ENCODE measurements at places on chromosomes 3 and 15.
A peak's percentile ranks its signal among the peaks of the same experiment; 100 is the strongest.

GRCh38 chr3:191136347-191136746 is 62.7 kb upstream of the OSTN start:
- peaks cover 2% of the 10 kb centered on the region for H3K4me1 ChIP-seq
- H3K27me3 ChIP-seq = no peaks in the 10 kb centered on the region
- no peak overlapping the region for H3K4me3 ChIP-seq
- no peaks in the 10 kb centered on the region for H3K36me3 ChIP-seq
- no peak for DNase-seq

DNA sequence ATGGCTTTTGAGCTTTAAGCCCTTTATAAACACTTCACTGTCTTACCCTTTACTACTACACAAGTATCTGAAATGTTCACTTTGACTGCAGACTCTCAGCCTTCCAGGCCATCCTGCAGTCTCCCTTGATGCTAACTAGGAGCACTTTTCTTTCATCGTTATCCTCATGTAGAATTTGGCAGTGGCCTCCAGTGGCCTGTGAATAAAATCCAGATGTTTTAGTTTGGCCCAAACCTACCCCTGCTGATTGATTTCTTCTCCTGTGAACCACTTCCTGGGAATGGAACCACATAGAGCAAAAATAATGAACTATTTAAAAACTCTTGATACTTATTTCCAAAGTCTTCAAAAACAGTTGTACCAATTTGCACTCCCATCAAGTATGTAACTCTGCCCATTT is 271.9 kb downstream of the FEZF2 start:
- H3K27me3 ChIP-seq = peaks cover 1% of the 10 kb centered on the region
- no peaks in the 10 kb centered on the region for H3K4me1 ChIP-seq
- H3K27ac ChIP-seq = no peak overlapping the region
- DNase-seq = no peak
- H3K4me3 ChIP-seq = no peak overlapping the region

GRCh38 chr3:137084586-137084985 is 126.8 kb downstream of the IL20RB start:
- no peak for DNase-seq
- no peak overlapping the region for H3K4me3 ChIP-seq
- no peaks in the 10 kb centered on the region for H3K36me3 ChIP-seq
- H3K27me3 ChIP-seq = peaks cover 21% of the 10 kb centered on the region
- H3K4me1 ChIP-seq = no peaks in the 10 kb centered on the region
- H3K27ac ChIP-seq = no peak overlapping the region

- H3K4me3 ChIP-seq = no peak overlapping the region
- H3K27me3 ChIP-seq = peaks cover 5% of the 10 kb centered on the region
- no peaks in the 10 kb centered on the region for H3K4me1 ChIP-seq
- H3K27ac ChIP-seq = no peak overlapping the region
- DNase-seq = no peak
- H3K36me3 ChIP-seq = no peaks in the 10 kb centered on the region
These were observed 152.4 kb upstream of the DPH6 start for GRCh38 chr15:35698331-35698730.

- H3K4me1 ChIP-seq = no peaks in the 10 kb centered on the region
- no peaks in the 10 kb centered on the region for H3K27me3 ChIP-seq
- no peak overlapping the region for H3K27ac ChIP-seq
- H3K36me3 ChIP-seq = peaks cover 13% of the 10 kb centered on the region
- no peak for DNase-seq
These were observed 21.9 kb downstream of the THOC7 start for GRCh38 chr3:63841704-63842103.

DNA sequence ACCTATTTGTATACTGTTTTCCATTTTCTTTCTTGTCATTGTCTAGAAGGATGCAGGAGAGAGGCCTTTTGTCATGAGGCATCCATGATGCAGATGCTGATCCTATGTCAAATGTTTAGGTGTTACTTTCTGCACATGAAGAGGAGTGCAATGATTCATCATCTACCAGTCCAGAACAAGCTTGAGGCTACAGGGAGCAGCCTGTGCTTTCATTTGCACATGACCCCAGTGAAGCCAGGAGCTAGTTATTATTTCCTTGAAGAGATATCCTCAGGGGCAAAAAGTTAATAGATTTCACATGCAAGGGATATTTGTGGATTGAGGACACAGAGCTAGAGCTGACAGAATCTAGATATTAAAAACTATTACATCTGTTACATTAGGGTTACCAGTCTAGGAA is 204.4 kb upstream of the TGFBR2 start:
- DNase-seq = no peak
- H3K27me3 ChIP-seq = no peaks in the 10 kb centered on the region
- no peak overlapping the region for H3K27ac ChIP-seq
- H3K4me3 ChIP-seq = no peak overlapping the region
- H3K4me1 ChIP-seq = peaks cover 13% of the 10 kb centered on the region

GRCh38 chr3:46419816-46420215 is 12.8 kb downstream of the CCRL2 start:
- H3K4me3 ChIP-seq = no peak overlapping the region
- no peaks in the 10 kb centered on the region for H3K36me3 ChIP-seq
- H3K27me3 ChIP-seq = no peaks in the 10 kb centered on the region
- H3K4me1 ChIP-seq = peaks cover 6% of the 10 kb centered on the region

DNA sequence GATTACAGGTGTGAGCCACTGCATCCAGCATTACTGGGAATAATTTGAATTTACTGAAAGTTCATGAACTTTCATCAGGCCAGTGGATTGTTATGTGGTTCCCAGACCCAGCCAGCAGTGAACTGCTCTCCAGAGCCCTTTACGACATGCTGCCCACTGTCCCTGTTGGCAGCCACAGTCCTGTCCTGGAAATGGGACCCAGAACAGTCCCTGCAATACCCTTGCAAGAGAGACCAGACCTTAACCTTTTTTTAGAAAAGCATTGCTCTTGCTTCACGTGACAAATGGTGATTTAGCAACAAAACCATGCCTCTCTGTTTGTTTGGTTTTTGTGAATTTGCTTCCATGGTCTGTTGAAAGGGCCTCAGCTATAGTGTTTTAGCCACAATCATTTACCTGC is 367.3 kb upstream of the C2CD4B start:
- no peaks in the 10 kb centered on the region for H3K36me3 ChIP-seq
- no peak overlapping the region for H3K27ac ChIP-seq
- H3K4me1 ChIP-seq = no peaks in the 10 kb centered on the region
- H3K27me3 ChIP-seq = peaks cover 10% of the 10 kb centered on the region

DNA sequence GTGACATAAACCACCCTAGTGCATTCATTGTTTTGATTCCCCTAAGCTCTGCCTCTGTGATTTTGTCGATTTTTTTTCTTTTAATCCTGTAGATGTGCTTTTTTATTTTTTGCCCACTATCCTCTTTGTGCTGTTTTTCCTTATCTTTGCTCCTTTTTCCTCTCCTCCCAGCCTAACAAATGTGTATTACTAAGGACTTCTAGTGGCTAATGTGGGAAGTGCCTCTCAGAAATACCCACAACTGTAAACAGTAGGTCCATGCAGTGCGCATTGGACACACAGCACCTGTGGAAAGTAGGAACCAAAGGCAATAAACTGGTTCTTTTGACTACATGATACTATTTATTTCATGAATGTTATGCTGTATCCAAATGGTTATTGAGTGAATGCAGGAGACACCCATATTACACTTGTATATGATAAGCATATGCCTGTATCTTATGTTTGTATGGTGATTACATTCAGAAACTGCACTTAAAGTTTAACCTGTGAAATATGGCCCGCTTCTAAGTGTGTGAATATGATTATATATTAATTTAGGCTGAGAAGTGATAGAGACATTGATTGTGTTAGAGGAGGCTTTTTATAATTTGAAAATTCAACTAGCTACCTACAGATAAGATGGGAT is 147.8 kb downstream of the PLCL2 start:
- peaks cover 82% of the 10 kb centered on the region for H3K4me1 ChIP-seq
- peaks cover 2% of the 10 kb centered on the region for H3K36me3 ChIP-seq
- no peak overlapping the region for H3K27ac ChIP-seq
- no peaks in the 10 kb centered on the region for H3K27me3 ChIP-seq

DNA sequence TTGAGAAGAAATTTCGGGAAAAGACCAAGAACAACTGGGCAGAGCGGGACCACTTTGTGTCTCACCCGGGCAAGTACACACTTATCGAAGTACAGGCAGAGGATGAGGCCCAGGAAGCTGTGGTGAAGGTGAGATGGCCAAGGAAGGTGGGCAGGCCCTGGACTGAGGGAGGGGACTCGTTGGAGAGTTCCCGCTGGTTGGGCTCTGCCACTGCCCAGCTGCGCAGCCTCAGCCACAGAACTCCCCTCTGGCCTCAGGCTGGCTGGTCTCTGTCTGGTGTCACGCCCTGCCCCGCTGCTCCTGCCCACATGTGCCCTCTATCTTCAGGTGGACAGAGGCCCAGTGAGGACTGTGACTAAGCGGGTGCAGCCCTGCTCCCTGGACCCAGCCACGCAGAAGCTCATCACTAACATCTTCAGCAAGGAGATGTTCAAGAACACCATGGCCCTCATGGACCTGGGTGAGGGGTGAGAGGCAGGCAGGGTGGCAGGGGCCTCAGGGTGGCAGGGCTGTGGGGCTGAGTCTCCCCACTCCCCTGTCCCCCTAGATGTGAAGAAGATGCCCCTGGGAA is 2.4 kb downstream of the PARP3 start:
- H3K27ac ChIP-seq = no peak overlapping the region
- no peak overlapping the region for H3K4me3 ChIP-seq
- H3K36me3 ChIP-seq = peaks cover 7% of the 10 kb centered on the region

- peak; percentile 65 for DNase-seq
- peaks cover 67% of the 10 kb centered on the region for H3K4me1 ChIP-seq
- no peaks in the 10 kb centered on the region for H3K27me3 ChIP-seq
- H3K27ac ChIP-seq = peak within 1 kb of the TSS; percentile 95
These were observed at the start of gene EIF4E3 for GRCh38 chr3:71725271-71725991. Gene EIF4E3 (minus strand): TSS chr3:71725402. CDS start chr3:71725367, 35 bp downstream.

GRCh38 chr15:59203008-59203407 is 3.6 kb upstream of the LDHAL6B start:
- no peaks in the 10 kb centered on the region for H3K4me1 ChIP-seq
- no peak overlapping the region for H3K27ac ChIP-seq
- H3K27me3 ChIP-seq = no peaks in the 10 kb centered on the region
- H3K36me3 ChIP-seq = no peaks in the 10 kb centered on the region

- H3K27ac ChIP-seq = no peak overlapping the region
- DNase-seq = no peak
- no peaks in the 10 kb centered on the region for H3K27me3 ChIP-seq
These were observed 141.0 kb upstream of the BNIP2 start for GRCh38 chr15:59830098-59830497.

DNA sequence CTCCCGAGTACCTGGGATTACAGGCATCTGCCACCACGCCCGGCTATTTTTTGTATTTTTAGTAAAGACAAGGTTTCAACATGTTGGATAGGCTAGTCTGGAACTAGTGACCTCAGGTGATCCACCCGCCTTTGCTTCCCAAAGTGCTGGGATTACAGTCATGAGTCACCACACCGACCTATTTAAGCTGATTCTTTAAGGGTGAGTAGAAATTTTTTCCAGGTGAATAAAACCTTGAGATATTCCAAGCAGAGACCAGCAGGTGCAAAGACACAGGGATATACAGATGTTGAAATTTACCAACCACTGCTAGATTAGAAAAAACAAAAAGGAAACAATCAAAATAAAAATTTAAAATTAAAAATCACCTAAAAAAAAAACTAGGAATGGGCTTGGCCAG is 74.4 kb upstream of the CHRNB4 start:
- H3K4me1 ChIP-seq = peaks cover 10% of the 10 kb centered on the region
- H3K36me3 ChIP-seq = no peaks in the 10 kb centered on the region
- no peak overlapping the region for H3K27ac ChIP-seq
- no peak for DNase-seq

DNA sequence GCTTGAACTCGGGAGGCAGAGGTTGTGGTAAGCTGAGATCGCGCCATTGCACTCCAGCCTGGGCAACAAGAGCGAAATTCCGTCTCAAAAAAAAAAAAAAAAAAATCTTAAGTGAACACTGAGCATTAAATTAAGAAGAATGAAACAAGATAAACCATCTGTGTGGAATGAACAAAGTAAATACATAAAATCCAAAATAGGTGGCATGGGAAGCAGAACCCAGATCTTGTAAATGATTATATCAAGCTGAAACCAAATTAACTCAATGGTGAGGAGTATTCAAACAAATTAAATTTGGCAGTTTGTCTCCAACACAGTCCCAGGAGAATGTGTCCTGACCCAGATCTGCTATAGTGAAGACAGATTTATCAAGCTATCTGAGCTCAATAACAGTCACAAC is 32.1 kb downstream of the STAG1 start:
- H3K4me3 ChIP-seq = no peak overlapping the region
- no peaks in the 10 kb centered on the region for H3K27me3 ChIP-seq
- H3K27ac ChIP-seq = no peak overlapping the region
- H3K4me1 ChIP-seq = peaks cover 23% of the 10 kb centered on the region
- H3K36me3 ChIP-seq = peaks cover 25% of the 10 kb centered on the region
- no peak for DNase-seq

GRCh38 chr15:77851691-77852090 is 219.0 kb upstream of the LINGO1 start:
- no peak overlapping the region for H3K27ac ChIP-seq
- peaks cover 21% of the 10 kb centered on the region for H3K27me3 ChIP-seq
- peak; percentile 0 for DNase-seq
- no peak overlapping the region for H3K4me3 ChIP-seq

Data from activated CD4-positive, alpha-beta T cell treated with anti-CD3 and anti-CD28 coated beads for 36 hours (primary cell).